ENCODE measurements at places on chromosomes 3 and 15.

GRCh38 chr3:87828046-87828445, 230.8 kb downstream of the CGGBP1 start:
- no peak for ATAC-seq

GRCh38 chr15:100306098-100306497, 35.7 kb downstream of the ADAMTS17 start:
- ATAC-seq, result no peak

DNA sequence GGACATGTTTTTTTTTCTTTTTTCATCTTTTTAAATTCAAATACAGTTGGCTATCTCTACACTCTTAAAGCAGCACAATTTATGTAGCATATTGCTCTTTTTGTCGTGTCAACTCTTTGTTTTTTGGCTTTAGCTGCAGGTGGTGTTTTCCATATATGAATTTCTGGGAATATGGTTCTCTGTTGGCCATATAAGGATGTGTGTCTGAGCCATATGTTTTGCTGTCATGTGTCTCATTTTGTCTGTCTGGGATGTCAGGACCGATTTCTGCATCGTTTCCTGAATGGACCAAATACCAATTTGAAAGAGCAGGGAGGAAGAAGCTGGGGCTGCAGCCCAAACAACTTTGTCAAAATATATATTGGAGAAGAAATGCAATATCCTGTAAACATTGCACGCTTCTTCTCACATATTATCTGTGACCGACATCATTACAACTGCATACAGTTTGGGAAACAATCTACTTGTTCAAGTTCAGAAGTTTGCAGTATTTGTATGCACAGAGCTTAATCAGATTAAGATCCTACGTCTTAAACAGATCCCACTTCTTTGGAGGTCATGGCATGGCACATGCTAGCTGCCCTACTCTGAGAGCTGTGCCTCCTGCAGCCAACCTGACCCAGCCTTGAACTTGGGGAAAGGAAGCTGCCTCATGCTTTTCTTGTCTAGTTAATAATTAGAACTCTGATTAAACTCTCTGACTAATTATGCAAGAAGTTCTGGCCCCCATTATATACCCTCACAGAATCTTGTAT, 4.0 kb upstream of the SATB1 start:
- no peak for ATAC-seq

DNA sequence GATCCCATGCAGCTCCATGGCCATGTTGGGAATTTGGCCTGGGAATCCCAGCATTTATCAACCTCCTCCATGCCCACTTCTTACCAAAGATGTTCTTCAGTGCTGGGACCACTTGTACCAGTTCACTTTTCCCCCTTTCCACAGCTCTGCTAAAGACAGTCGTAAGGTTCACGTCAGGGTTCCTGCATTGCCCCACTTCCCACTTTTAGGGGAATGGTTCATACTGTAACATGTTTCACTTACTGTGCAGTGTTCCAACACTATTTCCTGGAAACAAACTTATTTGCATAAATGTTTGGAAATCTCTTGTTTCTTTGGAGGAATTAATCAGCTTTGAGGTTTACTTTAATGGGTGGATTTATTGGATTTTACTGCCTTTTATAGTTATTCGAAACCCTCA, 17.0 kb downstream of the APH1B start:
- ATAC-seq, result no peak

DNA sequence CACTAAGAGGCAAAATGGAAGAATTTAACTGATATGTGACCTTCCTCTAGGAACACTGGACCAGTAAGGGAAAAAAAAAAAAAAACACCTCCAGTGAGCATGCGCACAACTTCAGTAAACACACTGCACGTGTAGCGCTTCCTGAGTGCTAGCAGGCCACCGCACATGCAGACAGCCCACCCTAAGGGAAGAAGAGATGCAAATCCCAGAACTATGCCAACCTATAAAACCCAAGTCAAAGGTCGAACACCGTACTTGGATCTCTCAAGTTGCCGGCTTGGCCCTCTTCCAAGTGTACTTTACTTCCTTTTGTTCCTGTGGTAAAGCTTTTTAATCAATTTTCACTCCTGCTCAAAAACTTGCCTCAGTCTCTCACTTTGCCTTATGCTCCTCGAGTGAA, 64.5 kb upstream of the CADPS start:
- no peak for ATAC-seq

DNA sequence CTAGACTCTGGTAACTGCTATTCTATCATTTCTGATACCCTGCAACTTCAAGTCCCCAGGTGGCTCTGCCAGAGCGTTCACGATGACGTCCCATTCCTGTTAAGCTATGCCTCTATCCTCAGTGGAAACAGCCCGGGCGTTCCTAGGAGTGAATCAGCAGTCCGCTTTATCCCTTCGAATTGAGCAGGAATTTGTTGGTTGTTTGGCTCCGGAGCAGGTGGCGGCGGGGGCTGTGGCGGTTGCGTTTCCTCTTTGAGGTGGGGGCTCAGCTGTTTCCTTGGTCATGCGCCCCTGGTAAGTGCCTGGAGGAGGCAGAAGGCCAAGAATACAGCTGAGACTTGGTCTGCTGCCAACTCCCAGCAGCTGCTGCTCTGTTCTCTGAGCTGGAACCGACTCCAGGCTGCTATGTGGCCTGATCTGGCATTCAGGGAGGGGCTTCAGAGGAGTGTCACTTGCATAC, 25.2 kb downstream of the ARPP21 start:
- ATAC-seq, result no peak

DNA sequence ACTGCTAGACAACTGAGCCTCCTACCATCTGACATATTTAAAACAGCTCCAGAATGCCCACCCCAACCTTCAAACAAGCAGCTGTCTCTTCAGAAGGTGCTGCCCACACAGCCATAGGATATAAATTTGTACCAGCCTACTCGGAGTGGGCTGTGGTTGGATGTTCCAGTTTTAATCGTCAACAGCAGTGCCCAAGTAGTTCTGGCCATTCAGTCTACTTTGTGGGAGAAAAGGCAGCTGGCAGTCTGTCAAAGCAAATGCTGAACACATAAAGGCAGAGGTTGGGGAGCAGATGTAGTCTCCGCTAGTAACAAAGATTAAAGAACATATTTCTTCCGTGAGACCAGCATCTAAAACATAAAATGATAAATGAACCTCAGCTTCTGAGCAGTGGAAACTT, 15.9 kb upstream of the ERC2 start:
- ATAC-seq, result no peak

GRCh38 chr3:163916596-163917560, 1161.4 kb downstream of the SI start:
- no peak for ATAC-seq

DNA sequence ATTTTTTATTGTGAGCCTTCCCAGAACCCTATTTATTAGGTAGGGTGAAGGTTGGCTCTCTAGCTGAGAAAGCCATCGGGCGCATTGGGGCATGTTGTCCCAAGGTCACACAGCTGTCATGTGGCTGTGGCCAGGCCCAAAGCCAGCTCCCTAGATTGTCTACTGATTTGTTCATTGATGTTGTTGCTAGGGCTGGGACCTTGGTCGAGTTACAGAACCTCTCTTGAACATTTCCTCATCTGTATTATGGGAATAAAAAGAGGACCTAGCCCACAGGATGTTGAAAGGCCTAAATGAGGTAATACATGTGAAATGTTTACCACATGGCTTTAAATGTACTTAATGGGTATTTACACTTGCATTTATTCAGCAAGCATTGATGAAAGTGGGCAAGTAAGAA, 252.5 kb downstream of the SUCLG2 start:
- ATAC-seq, result no peak

GRCh38 chr3:123301331-123302184, 99.8 kb downstream of the SEC22A start:
- ATAC-seq, result no peak

- no peak for ATAC-seq
Measured at GRCh38 chr3:96449346-96449745, 365.0 kb upstream of the EPHA6 start.

- no peak for ATAC-seq
Measured at GRCh38 chr3:162143180-162143579, 646.6 kb downstream of the OTOL1 start.

DNA sequence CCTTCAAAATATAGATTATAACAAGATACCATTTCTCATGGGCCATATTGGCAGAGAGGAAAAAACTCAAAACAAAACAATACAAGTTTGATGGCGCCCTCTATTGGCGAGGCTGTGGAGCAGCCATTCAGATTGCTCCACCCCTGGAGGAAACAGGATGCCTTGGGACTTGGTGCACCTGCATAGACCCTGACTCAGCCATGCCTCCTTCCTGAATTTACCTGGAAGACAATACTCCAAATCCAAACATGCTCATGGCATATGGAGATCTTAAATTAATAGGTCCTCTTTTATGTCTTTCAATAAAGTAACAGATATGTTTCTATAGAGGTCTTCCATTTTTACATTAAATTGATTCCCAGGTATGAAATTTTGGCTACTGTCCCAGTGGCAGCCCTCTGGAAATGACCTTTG, 90.0 kb downstream of the APBA2 start:
- peak; percentile 38 for ATAC-seq

DNA sequence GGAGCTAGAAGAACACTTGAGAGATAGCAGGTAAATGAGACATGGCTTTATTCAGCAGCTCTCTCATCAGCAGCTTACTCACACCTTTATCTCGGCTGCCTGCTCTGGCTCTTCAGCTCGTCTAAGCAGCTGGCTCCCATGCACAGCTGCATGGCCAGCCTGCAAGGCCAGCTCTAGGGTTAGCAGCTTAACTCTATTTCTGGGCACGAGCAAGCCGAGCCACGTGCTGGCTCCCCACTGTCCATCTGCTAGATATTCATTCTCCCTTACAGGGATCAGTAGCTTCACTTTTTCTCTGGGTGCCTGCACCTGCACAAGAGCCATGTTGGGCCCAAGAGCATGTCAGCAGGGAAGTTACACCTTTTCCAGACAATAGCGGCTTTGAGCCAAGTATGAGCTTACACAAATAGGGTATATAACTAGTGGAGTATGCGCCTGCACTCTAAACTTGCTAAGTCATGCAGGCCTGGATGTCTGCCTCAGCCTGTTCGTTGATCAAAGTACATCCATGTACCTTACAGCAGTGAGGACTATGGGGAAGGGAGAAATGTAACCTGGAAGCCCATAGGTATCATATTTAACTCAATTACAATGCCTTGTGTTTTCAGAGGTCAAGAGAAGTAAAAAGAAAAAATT, 174.9 kb upstream of the SNTN start:
- no peak for ATAC-seq

DNA sequence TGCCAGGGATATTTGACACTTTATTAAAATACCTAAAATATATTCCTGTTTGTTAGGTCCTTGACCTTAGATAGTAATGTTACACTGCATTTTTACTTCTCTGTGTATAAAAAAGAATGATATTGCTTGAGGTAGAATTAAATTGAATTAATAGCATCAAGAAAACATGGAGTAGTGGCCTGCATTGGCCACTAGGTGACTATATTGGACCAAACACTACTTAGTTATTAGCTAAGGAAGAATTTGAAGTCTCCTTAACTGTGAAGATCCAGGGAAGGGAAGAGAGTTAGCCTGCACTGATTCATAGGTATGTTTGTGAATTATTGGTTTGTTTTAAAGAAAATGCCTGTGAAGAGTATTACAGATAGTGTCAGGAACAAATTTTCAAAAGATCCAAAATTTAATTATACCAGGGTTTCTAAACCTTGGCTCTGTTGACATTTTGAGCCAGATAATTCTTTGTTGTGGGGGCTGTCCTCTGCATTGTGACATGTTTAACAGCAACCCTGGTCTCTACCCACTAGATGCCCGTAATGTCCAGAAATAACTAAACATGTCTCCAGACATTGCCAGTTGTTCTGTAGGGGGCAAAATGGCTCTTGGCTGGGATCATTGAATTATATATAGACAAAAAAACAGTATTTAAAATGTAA, 103.6 kb upstream of the THSD4 start:
- no peak for ATAC-seq

Data from activated CD4-positive, CD25-positive, alpha-beta regulatory T cell treated with anti-CD3 and anti-CD28 coated beads, Interleukin-2, amount 50 U/mL, for 24 hours (primary cell).